ENCODE measurements at places on chromosomes 3 and 15. TPM values are rescaled to one million over a fixed set of nuclear protein-coding genes. Genes with fewer than 3 reads are reported as not detected.

GRCh38 chr15:91263632-91264531, 163.8 kb downstream of the SV2B start:
- peak; percentile 77 for DNase-seq

Gene CHRD
- total RNA-seq = 4.1 TPM

DNA sequence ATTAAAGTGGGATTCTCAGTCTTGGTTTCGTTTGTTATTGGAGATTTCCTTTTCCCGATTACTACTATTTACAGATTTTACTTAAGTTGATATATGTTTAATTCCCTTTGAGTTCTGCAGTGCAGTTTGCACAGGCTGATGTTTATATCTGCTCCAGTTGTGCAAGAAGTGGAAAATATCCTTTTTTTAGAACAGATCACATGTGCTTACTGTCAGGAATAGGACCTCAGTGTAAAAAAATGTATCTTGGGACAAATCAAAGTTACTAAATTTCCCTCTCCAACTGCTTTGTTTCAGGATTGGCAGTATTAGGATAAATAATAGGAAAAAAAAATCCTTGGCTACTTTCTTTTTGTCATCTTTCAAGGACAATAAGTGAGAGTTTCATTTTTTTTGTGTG, 6.9 kb downstream of the MITF start:
- no peak for DNase-seq

- peak; percentile 50 for DNase-seq
Observed at GRCh38 chr15:68818769-68819494, 1.8 kb downstream of the ANP32A start.

- peak; percentile 98 for DNase-seq
Observed at GRCh38 chr15:80152180-80152895, 461 bp upstream of the FAH start.

- DNase-seq = no peak
Observed at GRCh38 chr15:35567392-35567791, 21.4 kb upstream of the DPH6 start.

DNA sequence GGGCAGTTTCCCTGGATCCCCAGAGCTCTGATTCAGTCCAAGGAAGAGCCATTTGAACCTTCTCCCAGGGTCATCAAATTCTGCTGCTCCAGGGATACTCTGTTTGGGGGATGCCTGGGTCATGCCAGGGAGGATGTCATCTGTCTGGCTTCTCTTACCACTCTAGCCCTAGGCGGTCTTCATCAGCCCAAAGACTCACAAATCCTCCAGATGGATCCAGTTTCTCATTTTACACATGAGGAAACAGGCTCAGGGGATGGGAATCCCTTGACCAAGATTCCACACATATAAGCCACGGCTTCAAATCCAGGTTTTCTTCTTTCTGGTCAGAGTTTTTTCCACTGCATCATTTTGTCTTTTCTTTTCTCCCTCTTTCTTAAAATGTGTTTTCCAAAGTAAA, 36.7 kb downstream of the SLC28A1 start:
- DNase-seq = no peak

Gene RYK
- total RNA-seq = 168 TPM

DNA sequence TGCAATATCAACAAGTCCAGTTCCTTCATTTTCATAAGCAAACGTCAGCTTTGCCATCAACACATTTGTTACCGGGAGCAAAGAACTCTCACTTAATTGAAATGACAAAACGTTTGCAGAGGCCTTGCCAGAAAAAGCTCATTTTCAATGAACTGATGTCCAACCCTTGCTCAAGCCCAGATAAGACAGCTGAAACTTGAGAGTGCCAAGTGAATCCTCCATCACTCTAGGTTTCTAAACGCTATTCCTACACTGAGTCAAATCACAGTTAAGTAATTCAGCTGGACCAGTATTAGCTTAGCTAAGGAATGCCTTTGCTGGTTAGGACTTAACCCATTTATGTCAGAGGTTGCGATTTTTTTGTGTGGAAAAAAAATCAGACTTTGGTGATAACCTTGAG, 11.5 kb downstream of the CHSY1 start:
- no peak for DNase-seq

Gene CDHR4
- not detected for total RNA-seq

Gene ADGRG7
- total RNA-seq = not detected

GRCh38 chr3:76679541-76679940, 360.4 kb upstream of the ROBO2 start:
- no peak for DNase-seq

Gene LDHAL6B
- 0.27 TPM for total RNA-seq
